ENCODE measurements at places on chromosomes 2 and 18.

- no peak for DNase-seq
These were observed 42.2 kb downstream of the FEZ2 start for GRCh38 chr2:36555789-36556188.

DNA sequence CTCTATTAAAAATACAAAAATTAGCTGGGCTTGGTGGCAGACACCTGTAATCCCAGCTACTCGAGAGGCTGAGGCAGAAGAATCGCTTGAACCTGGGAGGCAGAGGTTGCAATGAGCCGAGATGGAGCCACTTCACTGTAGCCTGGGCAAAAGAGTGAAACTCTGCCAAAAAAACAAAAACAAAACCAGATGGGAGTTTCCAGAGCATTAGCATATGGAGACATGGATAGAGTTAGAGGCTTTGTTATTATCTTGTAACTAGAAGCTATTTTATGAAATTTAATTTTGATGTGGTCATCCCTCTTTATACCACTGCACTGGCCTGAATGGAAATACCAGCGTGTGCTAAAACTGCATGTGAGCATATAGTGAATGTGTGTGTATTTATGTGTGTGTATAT lies 58.9 kb downstream of the TRAPPC8 start:
- no peak for DNase-seq

GRCh38 chr18:23824240-23824639 lies 135.0 kb downstream of the LAMA3 start:
- DNase-seq, result no peak

DNA sequence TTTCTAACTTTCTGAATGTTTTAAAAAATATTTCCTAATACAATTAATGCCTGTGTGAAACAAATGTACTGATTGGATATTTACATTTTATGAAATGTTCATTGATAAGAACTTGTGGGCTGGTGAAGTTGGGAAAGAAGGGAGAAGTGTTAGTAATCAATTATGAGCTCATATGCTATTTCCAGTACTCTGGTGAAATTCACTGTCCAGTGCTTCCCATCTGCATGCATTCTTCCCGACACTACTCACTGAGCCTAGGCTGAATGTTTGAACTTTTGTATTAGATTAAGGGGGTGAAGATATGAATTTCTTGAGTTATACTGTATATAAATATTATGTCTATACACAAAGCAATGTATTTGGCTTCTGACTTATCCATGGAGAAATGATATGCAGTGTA lies 36.0 kb downstream of the SKA1 start:
- no peak for DNase-seq

- DNase-seq, result no peak
These were observed 14.8 kb downstream of the TWIST2 start for GRCh38 chr2:238862701-238863100.
